ENCODE measurements at places on chromosomes 16 and 17. TPM values are rescaled to one million over a fixed set of nuclear protein-coding genes. Genes with fewer than 3 reads are reported as not detected.

Gene ARL5C
- total RNA-seq: not detected

DNA sequence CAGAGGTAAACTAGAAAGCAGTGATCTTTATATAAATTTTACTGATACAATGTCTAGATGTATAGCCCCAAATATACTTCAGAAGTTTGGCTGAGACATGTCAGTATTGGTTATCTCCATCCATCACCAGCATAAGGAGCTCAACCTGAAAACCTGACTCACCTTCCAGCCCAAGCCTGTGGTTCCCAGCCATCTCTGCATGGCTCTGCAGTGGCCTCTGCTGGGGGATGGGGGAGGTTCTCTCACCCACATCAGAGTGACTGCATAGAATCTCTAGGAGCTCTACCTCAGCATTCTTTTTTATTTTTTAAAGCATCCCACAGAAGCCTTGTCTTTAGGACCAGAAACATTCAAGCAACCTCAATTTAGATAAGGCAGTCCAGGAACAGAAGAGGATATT lies 27.3 kb downstream of the USP7 start:
- no peak for DNase-seq

Gene KCNH4
- total RNA-seq: 0.14 TPM

DNA sequence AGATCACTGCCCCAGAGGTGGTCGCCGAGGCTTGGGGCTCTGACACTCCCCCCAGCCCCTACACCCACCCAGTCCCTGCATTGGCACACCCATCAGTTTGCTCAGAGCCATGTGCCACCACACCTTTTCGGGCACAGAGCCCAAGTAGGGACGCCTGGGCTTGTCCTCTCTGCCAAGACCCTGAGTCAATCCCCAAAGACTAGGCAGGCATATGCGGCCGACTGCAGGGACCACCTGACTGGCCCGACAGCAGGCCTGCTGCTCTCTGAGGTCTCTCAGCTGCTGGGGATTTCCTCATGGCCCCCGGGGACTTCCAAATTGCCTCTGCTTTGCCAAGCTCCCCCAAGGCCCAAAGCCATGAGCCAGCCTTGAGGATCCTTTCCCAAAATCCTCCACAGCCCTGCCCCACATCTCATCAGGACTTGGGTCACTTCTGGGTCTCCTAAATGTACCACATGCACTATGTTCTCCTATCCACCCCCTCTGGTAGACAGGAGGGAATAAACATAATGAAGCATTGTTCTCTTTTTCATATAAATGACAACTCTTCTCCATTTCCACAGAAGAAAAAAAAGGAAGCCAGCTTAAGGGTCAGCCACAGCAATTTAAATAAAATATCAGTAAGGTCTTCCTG lies 30.6 kb downstream of the MYO18A start:
- DNase-seq: peak; percentile 70

DNA sequence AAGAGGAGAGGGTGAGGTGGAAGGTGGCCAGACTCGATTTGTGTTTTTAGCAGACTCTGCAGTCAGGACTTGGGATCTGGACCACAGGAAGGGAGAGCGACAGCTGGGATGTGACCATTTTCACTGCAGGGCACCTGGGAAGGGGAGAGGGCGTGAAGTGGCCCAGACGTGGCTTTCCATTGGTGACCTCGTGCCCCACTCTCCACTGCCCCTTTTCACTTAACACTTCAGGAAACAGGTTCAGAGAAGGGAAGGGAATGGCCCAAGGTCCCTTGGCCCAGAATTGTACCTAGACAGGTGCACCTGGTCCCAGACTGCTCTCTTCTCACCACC lies 22.9 kb upstream of the MPRIP start:
- DNase-seq: no peak

DNA sequence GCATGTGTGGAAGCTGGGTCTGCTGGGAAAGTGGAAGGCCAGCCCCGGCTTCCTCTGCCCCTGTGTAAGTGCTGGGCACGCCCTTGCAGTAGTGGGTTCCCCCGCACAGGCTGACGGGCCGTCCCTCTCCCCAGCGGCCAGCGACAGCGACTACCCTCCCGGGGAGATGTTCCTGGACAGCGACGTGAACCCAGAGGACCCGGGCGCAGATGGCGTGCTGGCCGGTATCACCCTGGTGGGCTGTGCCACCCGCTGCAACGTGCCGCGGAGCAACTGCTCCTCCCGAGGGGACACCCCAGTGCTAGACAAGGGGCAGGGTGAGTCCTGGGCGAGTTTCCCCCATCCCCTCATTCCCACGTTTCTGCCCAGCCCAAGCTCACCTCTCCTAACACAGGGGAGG lies 5.5 kb downstream of the NME3 start:
- no peak for DNase-seq

GRCh38 chr16:23293016-23293415 lies 9.1 kb upstream of the SCNN1B start:
- DNase-seq: no peak

Gene RNF167
- total RNA-seq: 85.3 TPM

DNA sequence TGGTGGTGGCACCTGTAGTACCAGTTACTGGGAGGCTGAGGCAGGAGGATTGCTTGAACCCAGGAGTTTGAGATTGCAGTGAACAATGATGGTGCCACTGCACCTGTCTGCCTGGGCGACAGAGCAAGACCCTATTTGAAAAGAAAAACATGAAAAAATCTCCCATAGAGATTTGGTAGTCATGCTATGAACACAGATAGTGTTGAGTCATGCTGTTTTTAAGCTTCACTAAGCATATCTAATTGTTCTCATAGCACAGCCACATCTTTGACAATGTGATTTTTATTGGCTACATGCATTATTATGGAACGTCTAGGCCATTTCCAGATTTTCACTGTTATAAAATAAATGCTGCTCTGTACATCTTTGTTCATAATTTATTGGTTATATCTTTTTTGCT lies 6.0 kb downstream of the IL34 start:
- DNase-seq: no peak

Gene CFAP97D1
- not detected for total RNA-seq

DNA sequence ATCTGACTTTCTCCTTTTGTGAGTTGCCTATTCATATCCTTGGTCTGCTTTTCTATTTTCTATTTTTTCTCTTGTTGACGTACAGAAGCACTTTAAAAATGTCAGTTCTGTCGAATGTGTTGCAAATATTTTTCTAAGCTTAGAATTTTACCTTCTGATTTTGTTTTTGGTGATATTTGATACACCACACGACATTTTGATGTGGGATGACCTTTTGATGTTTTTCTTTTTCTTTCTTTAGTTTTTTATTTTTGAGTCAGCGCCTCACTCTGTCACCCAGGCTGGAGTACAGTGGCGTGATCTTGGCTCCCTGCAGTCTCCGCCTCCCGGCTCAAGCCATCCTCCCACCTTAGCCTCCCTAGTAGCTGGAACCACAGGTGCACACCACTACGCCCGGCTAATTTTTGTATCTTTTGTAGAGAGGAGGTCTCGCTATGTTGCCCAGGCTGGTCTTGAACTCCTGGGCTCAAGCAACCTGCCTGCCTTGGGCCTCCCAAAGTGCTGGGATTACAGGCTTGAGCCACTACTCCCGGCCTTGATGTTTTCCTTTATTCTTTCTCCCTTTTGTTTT lies 39.6 kb downstream of the WSB1 start:
- no peak for DNase-seq

- DNase-seq: peak; percentile 59
Observed at GRCh38 chr17:81309859-81310839, 15.0 kb upstream of the SLC38A10 start.

GRCh38 chr17:76369379-76369778 lies 15.0 kb upstream of the SPHK1 start:
- DNase-seq: no peak

DNA sequence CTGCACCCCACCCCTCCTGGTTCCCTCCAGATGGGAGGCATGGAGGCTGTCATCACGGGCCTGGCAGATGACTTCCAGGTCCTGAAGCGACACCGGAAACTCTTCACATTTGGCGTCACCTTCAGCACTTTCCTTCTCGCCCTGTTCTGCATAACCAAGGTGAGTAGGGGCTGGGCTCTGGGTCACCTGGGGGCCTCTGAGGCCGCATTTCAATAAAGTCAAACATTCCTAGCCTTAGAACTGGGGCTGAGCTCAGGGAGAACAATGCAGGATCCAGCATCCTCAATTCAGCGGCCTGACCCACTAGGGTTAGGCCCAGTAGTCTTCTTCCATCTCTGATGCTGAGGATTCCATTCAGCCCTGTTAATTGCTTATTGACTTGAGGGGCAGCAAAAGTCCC lies 42.1 kb downstream of the SLC6A2 start:
- DNase-seq: no peak

- no peak for DNase-seq
Observed at GRCh38 chr17:33106525-33107165, 115.0 kb downstream of the SPACA3 start.

DNA sequence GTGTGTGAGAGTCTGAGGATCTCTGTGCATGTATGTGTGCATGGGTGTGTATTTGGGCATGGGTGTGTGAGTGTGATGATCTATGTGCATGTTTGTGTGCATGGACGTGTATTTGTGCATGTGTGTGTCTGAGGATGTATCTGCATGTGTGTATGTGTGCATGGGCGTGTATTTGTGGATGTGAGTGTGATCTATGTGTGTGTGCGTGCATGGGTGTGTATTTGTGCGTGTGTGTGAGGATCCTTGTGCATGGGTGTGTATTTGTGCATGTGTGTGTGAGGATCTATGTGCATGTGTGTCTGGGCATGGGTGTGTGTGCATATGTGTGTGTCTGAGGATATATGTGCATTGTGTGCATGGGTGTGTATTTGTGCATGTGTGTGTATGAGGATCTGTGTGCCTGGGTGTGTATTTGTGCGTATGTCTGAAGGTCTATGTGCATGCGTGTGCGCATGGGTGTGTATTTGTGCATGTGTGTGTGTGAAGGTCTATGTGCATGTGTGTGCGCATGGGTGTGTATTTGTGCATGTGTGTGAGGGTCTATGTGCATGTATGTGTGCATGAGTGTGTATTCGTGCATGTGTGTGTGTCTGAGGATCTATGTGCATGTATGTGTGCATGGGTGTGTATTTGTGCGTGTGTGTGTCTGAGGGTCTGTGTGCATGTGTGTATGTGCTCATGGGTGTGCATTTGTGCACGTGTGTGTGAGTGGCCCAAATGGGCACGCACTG lies 26.5 kb upstream of the ITGAX start:
- no peak for DNase-seq

- DNase-seq: no peak
Observed at GRCh38 chr16:25035494-25036405, 20.6 kb upstream of the ARHGAP17 start.

- no peak for DNase-seq
Observed at GRCh38 chr16:25124503-25124902, 13.0 kb downstream of the LCMT1 start.

DNA sequence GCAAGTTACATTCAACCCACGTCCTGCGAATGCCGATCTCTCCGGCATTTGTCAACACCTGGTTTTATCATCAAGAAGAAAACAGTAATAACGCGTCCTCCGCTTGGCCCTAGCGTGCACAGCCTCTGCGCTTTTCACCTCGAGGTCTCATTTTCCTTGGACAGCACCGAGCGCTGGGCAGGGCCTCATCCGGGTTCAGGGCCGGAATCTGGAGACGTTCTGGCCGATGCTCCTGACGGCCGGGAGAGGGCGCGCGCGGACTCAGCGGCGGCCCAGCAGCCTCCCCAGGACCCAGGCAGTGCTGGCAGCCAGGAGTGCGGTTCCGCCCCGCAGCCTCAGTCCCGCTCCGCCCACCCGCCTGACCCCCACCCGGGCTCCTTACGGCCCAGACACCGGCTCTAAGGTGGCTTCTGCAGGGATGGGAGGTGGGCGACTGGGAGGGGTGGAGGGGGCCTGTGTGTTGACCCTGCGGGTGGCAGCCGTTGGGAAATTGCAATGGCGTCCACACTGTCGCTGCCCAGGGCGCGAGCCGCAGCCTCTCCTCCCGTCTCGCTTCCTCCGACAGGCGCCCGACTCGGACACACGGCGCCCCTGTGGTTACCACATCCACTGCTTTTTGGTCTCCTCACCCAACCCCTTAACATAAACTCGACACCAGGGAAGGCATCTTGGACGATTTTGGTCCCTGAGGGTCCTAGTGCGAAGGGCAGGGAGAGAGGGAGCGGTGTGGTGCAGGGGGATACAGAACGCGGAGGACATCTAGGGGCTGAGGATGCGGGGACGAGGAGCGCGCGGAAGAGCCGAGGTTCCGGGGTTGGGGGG lies 7.4 kb upstream of the FLYWCH1 start:
- peak; percentile 85 for DNase-seq

GRCh38 chr17:67212231-67212630 lies 32.8 kb downstream of the HELZ start:
- DNase-seq: no peak

DNA sequence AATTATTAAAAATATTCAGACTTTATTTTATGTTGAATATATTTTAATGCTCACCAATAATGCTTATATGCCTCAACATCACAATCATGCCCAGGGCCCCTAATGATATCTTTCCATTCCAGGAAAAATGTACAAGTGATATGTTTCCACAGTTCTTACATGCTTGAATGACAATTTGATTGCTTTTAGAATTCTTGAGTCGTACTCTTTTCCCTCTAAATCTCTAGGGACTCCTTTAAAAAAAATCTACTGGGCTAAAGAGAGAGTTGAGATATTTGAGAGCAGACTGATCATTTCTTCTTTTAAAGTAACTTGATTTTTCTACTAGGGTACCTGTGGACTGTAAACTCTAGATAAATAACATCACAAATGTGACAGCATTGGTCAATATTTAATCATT lies 18.2 kb upstream of the HLF start:
- no peak for DNase-seq

DNA sequence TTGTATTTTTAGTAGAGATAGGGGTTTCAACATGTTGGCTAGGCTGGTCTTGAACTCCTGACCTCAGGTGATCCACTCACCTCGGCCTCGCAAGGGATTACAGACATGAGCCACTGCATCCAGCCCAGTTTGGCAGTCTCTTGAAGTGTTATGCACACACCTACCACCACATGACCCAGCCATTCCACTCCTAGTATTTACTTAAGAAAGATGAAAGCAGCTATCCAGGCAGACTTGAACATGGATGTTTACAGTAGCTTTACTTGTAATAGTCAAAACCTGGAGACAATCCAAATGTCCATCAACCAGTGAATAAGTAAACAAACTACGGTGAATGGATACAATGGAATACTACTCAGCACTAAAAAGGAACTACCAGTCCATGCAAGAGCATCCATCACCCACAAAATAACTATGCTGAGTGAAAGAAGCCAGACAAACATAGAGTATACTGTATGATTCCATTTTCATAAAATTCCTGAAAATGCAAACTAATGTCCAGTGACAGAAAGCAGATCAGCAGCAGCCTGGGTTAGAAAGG lies 37.8 kb upstream of the RASD1 start:
- DNase-seq: no peak

GRCh38 chr16:30083216-30084055 lies 7.6 kb downstream of the PPP4C start:
- DNase-seq: no peak

Gene PTX4
- total RNA-seq: not detected

Gene CMIP
- 19.2 TPM for total RNA-seq

Gene PRSS21
- total RNA-seq: not detected

DNA sequence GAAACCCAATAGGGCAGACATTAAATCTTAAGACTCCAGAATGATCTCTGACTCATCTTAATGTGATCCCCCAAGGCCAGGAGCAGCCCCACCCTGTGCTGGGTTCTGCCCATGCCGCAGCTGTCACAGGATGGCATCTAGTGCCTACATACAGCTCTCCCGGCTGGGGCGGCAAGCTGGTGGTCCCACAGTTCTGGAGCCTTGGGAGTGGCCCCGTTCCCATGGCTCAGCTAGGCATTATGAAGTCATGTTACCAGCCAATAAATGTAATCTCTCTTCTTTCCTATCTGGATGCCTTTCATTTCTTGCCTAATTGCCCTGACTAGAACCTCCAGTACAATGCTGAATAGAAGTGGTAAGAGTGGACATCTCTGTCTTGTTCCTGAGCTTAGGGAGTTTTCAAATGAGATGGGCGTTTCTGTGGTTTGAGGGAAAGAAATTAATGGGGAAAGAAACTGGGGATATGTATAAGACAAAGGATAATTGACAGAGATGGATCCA lies 95.7 kb upstream of the DNAH17 start:
- no peak for DNase-seq
